ENCODE measurements at places on chromosomes 5 and 9.

GRCh38 chr5:114148253-114148652 is 213.6 kb upstream of the KCNN2 start:
- DNase-seq = no peak

GRCh38 chr5:125189531-125189941 is 443.1 kb upstream of the ZNF608 start:
- DNase-seq = no peak

DNA sequence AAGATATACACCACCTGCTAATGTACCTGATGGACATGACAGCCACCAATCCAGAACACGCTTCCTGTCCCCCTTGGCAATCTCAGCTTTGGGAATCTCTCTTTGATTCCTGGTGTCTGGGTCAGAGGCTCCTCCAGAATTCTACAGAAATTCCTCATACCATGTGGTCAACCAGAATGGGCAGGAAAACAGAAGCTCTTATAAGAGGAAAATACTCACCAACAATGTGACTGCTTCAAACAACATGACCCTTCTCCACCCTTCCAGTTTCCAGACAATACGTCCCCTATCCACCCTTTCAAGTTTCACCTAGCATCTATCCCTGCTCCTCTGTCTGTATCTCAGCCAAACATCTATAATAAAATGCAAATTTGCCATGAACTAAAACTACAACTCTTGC is 247.2 kb downstream of the DENND1A start:
- DNase-seq = no peak

GRCh38 chr5:174563899-174564298 is 160.5 kb upstream of the MSX2 start:
- DNase-seq = no peak
